Activated T-cell treated with anti-CD3 and anti-CD28 coated beads, Interleukin-2, amount 50 U/mL, for 72 hours (primary cell): ENCODE measurements at places on chromosomes 11 and 22.

- H3K36me3 ChIP-seq = no peaks in the 10 kb centered on the region
- no peak overlapping the region for H3K4me3 ChIP-seq
- H3K27ac ChIP-seq = no peak overlapping the region
- H3K27me3 ChIP-seq = peaks cover 82% of the 10 kb centered on the region
- peaks cover 13% of the 10 kb centered on the region for H3K4me1 ChIP-seq
Measured at GRCh38 chr11:12692229-12693075, 18.2 kb downstream of the TEAD1 start.

GRCh38 chr22:19958083-19959042 lies 16.7 kb upstream of the TXNRD2 start:
- H3K27ac ChIP-seq = no peak overlapping the region
- no peaks in the 10 kb centered on the region for H3K27me3 ChIP-seq
- H3K36me3 ChIP-seq = peaks cover 2% of the 10 kb centered on the region
- no peak overlapping the region for H3K4me3 ChIP-seq
- DNase-seq = no peak

- peak; percentile 57 for DNase-seq
- H3K36me3 ChIP-seq = no peaks in the 10 kb centered on the region
- H3K4me1 ChIP-seq = peaks cover 24% of the 10 kb centered on the region
- no peak overlapping the region for H3K27ac ChIP-seq
- no peak overlapping the region for H3K4me3 ChIP-seq
Measured at GRCh38 chr22:22720201-22720723, 75.8 kb downstream of the GGTLC2 start.

DNA sequence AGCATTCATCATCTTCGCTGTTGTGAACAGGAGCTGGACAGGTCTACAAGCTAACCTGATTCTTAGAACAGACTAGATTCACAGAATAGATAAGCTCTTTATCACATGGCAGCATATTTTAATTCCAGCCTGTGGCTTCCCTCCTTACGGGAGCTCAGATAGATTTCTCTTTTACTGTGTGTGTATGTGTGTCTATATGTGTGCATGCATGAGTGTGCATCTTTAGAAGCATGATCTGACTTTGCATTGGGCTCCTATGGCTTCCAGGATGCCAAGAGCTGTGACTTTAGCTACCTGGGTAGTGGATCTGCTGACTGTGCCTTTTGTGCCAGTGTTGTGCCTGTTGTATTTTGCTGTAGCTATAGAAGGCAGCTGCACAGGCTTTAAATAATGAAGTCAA lies 44.3 kb downstream of the ZNRF3 start:
- no peaks in the 10 kb centered on the region for H3K36me3 ChIP-seq
- DNase-seq = no peak
- peaks cover 4% of the 10 kb centered on the region for H3K4me1 ChIP-seq
- H3K27me3 ChIP-seq = peaks cover 47% of the 10 kb centered on the region

- DNase-seq = no peak
- no peaks in the 10 kb centered on the region for H3K27me3 ChIP-seq
- H3K4me3 ChIP-seq = no peak overlapping the region
Measured at GRCh38 chr11:38517991-38518390, 1920.0 kb upstream of the RAG2 start.

GRCh38 chr11:121132211-121132976 lies 31.4 kb downstream of the TECTA start:
- no peak overlapping the region for H3K27ac ChIP-seq
- no peaks in the 10 kb centered on the region for H3K4me1 ChIP-seq
- DNase-seq = no peak
- no peaks in the 10 kb centered on the region for H3K36me3 ChIP-seq
- no peak overlapping the region for H3K4me3 ChIP-seq

DNA sequence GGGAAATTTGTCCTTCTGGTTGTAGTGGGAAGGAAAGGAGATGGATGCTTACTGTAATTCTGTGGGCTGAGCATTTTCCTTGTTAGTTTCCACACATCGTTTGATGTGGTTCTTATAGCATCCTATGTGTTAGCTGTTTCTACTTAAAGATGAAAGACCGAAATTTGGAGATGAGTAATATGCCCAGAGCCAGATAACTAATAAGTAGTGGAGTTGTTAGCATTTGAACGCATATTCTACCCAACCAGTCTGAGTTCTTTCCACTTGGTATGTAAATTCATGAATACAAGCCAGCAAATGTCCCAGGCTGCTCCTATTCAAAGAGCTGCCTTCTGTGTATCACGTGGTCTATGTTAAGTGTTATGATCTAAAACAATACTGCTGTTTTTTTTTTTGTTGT lies 14.6 kb downstream of the SPECC1L start:
- H3K36me3 ChIP-seq = no peaks in the 10 kb centered on the region
- no peak overlapping the region for H3K27ac ChIP-seq
- peak overlapping the region; percentile 45 for H3K4me3 ChIP-seq
- H3K4me1 ChIP-seq = peaks cover 63% of the 10 kb centered on the region

- peaks cover 34% of the 10 kb centered on the region for H3K4me1 ChIP-seq
- peaks cover 55% of the 10 kb centered on the region for H3K27me3 ChIP-seq
- peak; percentile 81 for DNase-seq
- H3K4me3 ChIP-seq = peak within 1 kb of the TSS; percentile 93
Measured at GRCh38 chr11:9003573-9004182, at the start of gene NRIP3. Gene NRIP3 (minus strand): TSS chr11:9004001. CDS start chr11:9003935, 66 bp downstream.

- no peaks in the 10 kb centered on the region for H3K27me3 ChIP-seq
- H3K4me3 ChIP-seq = no peak overlapping the region
- H3K27ac ChIP-seq = no peak overlapping the region
- H3K4me1 ChIP-seq = no peaks in the 10 kb centered on the region
- DNase-seq = no peak
Measured at GRCh38 chr11:56906683-56907148, 82.0 kb upstream of the OR5AK2 start.

- no peak overlapping the region for H3K4me3 ChIP-seq
- peaks cover 5% of the 10 kb centered on the region for H3K4me1 ChIP-seq
- H3K36me3 ChIP-seq = peaks cover 3% of the 10 kb centered on the region
- no peaks in the 10 kb centered on the region for H3K27me3 ChIP-seq
Measured at GRCh38 chr22:41247703-41248102, 7.0 kb upstream of the CHADL start.

DNA sequence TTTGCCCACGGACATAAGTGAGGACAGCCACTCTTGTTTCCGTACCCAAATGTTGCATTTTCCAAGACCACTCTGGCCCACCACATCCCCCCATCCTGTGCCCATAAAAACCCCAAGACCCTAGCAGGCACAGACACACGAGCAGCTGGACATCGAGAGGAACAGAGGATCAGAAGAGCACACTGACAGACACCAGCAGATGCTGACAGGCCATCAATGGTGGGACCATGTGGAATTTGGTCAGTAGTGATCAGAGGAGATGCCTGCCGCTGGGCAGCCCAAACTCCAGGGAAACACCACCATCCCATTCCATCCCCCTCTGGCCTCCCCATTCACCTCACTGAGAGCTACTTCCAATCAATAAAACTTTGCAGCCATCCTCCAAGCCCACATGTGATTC lies 87.0 kb downstream of the DLG2 start:
- DNase-seq = no peak
- no peak overlapping the region for H3K27ac ChIP-seq
- no peaks in the 10 kb centered on the region for H3K36me3 ChIP-seq
- no peaks in the 10 kb centered on the region for H3K27me3 ChIP-seq
